ENCODE measurements at places on chromosomes 4 and X.

DNA sequence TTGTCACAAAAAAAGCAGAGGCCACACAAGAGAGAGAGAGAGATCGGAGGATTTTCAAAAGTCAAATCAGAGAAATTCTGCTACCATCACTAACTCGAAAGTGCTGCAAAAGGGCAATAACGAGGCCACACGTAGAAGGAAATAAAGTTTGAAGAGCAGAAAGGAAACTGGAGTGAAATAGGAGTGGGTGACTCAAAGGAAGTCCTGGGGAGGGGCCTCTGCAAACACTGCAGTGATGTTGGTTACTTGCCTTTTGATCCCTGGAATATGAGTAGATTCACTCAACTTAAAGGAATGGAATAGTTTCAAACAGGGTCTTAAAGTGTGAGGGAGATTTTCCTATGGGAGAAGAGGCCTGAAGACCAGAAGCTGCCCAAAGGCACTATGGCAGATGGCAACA is 663.4 kb upstream of the LCORL start:
- no peak for DNase-seq

- DNase-seq = no peak
Measured at GRCh38 chrX:112664924-112665323, 14.8 kb downstream of the LHFPL1 start.

GRCh38 chrX:132689612-132690563 is 201.1 kb upstream of the MBNL3 start:
- no peak for DNase-seq

DNA sequence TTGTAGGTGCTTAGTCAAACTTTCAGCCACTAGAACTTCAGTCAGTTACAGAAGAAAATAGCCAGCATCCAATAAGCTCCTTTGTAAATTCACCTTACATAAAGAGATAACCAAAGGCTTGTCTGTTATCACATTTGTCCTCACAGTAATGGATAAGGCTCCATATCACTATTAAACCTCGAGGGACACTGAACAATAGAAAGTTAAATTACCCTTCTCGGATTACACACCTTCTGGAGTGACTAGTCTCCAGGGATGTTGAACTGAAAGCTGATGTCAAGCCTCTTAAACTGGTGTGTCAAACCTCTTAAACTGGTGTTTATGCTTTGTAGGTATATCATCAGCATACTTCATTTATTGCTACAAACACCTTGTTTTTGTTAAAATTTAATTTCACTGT is 639.0 kb downstream of the CENPC start:
- DNase-seq = no peak

DNA sequence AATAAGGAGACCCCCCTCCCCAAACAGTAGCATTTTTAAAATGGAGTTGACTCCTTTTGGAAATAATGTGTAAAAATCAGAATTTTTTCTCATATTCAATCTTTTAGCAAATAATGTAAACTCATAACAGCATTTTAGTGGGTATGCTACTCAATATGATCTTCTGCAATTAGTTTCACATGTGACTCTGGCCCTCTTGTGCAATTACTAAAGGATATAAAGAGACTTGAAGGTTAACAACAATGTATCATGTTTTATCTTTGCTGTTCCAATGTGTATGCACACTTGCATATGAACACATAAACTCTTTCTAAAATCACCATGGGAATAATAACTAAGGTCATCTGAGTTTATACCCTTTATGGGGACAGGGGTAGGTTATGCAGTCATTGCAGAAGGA is 39.9 kb upstream of the RXFP1 start:
- no peak for DNase-seq

DNA sequence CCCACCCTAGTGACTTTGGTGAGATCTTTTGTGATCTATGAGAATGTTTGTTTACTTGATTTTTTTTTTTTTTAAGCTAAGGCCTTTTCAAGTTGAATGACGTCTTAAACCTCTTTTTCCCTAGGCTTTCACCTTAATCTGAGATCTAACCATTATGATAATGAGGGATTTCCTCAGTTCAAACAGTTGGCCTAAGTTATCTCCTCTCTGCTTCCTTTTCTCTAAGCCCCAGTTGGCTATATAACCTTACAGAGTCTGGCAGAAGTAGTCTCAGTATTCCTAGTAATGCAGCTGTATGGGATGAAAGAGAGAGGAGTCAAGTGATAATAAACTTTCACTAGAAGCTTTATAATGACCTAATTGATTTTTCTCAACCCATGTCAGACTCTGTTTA is 99.0 kb downstream of the STIM2 start:
- DNase-seq = peak; percentile 11
